Lower leg skin (tissue), 4 donors: ENCODE measurements at places on chromosomes 11 and 22. TPM values are rescaled to one million over a fixed set of nuclear protein-coding genes. Genes with fewer than 3 reads are reported as not detected.

Gene DSCAML1
- total RNA-seq = 0.08 TPM

Gene TUBA8
- total RNA-seq = 1.7 TPM

Gene MS4A7
- total RNA-seq = 2.4 TPM

Gene RAB38
- total RNA-seq = 54.7 TPM

Gene NLRP6
- total RNA-seq = not detected

Gene GNG3
- total RNA-seq = not detected

Gene DUSP18
- 10.6 TPM for total RNA-seq

Gene OR51F2
- total RNA-seq = not detected

Gene KCTD14
- total RNA-seq = 1.6 TPM

Gene SORL1
- 12.5 TPM for total RNA-seq

Gene FGF4
- not detected for total RNA-seq

Gene LDHAL6A
- not detected for total RNA-seq

DNA sequence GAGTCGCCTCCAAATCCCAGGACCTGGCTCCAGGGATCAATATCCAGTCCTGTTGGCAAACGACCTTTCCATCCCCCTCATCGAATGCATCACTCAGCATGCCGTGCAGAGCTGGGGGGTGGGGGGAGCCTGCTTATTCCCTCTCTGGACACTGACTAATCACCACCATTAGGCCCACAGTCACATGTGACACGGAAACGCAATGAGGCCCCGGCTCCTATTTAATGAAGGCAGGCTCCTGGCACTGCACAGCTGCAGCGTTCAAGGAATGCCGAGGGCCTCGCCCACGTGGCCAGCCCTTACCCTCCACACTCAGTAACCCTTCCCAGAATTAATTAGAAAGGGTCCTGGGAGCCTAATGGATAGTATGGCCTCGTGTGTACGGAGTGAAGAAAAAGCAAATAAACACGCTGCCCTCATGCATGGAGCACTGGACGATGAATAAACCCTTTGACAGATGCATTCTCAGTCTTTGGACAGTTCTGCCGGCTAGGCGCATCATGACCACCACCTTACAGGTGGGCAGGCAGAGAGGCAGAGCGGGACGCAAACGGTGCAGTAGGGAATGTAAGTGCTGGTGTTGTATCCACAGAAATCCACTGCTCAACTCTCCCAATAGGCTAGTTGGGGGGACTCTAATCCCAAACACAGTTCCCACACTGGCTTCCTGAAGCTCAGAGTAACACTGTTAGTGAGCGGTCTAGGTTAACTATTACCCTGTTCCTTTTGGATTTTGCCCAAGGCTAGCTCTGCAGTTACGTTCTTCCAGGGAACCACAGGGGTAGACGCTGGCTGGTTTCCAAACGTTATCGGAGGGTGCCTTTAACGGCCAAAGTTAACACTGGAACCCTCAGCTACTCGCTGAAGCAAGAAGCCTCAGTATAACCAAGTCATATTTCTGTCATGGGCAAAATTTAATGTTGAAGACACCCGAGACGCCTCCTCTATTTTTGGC, 490.1 kb downstream of the OPCML start:
- DNase-seq = no peak

- DNase-seq = no peak
Observed at GRCh38 chr11:5367448-5368074, 16.1 kb upstream of the OR51M1 start.

GRCh38 chr11:35484435-35484834, 41.0 kb downstream of the PAMR1 start:
- no peak for DNase-seq

GRCh38 chr11:64627371-64627770, 36.4 kb downstream of the SLC22A12 start:
- no peak for DNase-seq

- DNase-seq = no peak
Observed at GRCh38 chr11:111808063-111808588, 41.9 kb upstream of the PPP2R1B start.

DNA sequence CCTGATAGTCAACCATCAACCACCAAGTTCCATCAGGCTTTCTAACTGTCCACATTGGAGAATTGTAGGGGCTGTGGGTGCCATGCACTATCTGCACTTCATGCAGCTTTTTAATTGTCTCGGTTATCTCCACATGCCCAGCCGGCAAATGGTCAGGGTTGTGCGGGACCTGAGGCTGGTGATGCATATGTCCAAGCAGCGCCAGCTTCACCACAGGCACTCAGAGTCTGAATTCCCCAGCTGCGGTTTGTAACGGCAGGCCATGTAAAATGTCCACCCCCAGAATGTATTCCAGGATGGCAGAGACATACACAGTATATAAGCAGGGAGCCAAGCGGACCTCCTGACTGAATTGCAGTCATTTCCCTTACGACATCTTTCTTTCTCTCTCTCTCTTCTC, 435.6 kb downstream of the DYNC2H1 start:
- no peak for DNase-seq

DNA sequence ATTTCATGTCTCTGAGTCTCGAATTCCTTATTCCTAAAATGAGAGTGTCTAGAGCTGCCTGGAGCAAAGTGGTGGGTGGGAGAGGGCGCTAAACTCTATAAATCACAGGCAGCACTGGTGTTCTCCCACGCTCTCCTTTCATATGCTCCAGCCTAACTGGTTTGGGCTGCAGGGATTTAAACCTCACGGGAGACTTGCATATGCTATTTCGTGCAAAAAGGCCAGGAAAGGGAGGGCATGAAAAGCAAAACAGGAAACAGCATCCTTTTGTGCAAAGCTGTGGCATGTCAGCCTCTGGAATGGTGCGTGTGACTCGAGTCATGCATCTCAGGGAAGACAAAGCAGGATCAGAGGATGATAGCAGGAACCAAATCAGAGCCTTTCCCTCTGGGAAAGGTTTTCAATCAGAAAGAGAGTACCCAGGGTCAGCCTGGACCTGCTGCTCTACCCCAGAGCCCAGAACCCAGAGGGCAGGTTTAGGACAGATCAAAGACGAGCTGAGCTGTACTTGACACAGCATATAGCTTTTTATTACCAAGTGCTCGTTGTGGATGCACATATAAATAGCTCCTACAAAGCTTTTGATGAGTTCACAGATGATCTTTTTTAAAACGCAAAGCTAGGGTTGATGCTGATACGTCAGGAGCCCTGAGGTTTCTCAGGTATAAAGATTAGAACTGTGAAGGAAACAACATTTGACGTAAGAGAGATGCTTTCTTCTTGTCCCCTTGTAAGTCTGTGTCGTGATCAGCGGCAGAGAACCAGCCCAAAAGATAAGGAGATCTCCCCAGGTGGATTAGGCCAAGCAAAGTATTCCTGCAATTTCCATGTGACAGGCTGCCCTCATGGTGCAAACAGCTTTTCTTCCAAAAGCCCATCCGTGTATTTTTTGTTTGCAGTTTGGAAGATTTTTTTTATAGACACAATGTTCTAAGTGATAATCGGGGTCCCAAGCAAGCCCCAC, 46.2 kb upstream of the YWHAH start:
- no peak for DNase-seq

GRCh38 chr11:86015699-86016098, 53.2 kb downstream of the PICALM start:
- DNase-seq = no peak

DNA sequence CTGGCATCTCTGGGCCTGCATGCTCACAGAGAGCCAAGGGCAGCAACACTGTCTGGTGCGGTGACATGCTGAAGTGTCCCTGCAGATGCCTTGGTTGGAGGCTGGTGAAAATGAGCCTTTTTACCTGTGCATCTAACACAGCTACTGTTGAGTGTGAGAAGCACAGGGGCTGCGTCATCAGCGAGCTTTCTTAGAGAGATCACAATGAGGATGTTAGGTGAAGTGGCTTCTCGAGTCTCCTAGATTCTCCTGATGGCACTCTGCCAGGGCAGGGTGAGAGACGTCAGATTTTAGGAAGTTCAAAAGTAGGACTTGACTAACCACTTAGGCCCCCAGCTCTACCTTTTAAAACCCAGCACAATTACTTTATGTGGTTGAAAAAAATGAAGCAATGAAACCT, 3.6 kb upstream of the SLC15A3 start:
- DNase-seq = no peak

- DNase-seq = no peak
Observed at GRCh38 chr11:94455861-94456260, 37.8 kb downstream of the MRE11 start.

DNA sequence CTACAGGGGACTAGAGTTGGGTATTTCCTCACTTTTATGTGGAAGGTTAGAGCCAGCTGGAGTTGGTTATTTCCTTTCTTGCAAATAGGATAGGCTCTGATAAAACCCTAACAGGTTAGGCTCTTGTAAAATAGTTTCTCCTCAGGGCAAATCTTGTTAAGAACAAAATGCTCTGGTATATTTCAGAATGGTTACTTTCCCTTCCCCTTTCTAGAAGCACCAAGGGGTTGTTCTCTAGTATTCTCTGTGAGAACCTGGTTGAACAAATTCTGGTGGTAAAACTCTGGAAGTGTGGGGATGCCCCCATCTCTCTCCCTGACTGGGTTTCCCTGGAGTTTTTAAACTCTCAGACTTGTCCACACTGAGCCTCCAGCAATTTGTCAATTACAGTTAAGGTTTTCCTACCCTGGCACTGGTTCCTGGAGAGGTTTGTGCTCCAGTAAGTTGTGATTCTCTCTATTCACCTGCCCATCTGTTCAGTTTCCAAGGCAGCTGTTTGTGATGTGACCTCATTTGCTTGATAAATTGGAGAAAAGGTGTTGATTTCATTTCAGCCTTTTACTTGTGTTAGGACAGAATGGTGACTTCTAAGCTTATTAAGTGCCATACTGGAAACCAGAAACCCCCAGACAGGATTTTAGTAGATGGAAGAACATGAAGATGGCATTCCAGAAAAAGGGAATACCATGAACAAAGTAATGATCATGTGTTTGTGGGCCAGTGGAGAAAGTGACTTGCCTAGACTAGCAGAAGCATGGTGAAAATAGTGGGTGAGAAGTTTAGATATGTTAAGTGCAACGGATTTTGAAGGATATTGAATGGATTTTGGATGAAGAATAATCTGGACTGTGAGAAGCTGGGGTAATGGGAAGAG, 64.6 kb downstream of the EXT2 start:
- no peak for DNase-seq

DNA sequence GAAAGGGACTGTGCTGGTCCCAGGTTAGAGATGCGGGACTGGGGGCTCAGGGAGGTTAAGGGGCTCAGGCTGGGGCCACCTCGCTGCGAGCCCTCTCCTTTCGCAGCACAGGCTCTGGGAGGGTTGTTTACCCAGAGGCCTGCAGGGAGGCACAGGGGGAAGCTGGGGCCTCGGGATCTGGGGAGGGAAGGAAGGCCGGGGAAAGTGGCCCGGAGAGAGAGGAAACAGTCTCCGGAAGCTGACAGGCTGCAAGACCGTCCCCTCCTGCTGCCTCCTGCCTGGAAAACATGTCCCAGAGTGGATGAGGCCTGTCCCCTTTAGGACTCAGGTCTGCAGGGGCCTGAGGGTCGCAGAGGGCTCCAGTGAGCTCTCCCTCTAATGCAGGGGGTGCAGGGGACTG, 45.4 kb downstream of the MYO7A start:
- DNase-seq = no peak

GRCh38 chr22:49206281-49206680, 621.4 kb downstream of the BRD1 start:
- no peak for DNase-seq
